CD8-positive, alpha-beta memory T cell (primary cell): ENCODE measurements at places on chromosomes 2 and 18. TPM values are rescaled to one million over a fixed set of nuclear protein-coding genes. Genes with fewer than 3 reads are reported as not detected.

Gene STAT4
- total RNA-seq: 53.0 TPM

Gene GNAL
- 0.04 TPM for total RNA-seq

Gene ZNF521
- not detected for total RNA-seq

- no peak overlapping the region for H3K4me3 ChIP-seq
- no peak for DNase-seq
- H3K36me3 ChIP-seq: no peaks in the 10 kb centered on the region
- no peaks in the 10 kb centered on the region for H3K27me3 ChIP-seq
- H3K27ac ChIP-seq: no peak overlapping the region
- H3K4me1 ChIP-seq: no peaks in the 10 kb centered on the region
These were observed 34.9 kb downstream of the C18orf54 start for GRCh38 chr18:54392543-54393023.

- H3K36me3 ChIP-seq: no peaks in the 10 kb centered on the region
- no peak overlapping the region for H3K27ac ChIP-seq
- no peak for DNase-seq
- H3K4me1 ChIP-seq: no peaks in the 10 kb centered on the region
- no peaks in the 10 kb centered on the region for H3K27me3 ChIP-seq
These were observed 107.5 kb downstream of the COLEC12 start for GRCh38 chr18:392928-393573.

- no peak overlapping the region for H3K27ac ChIP-seq
- peaks cover 10% of the 10 kb centered on the region for H3K4me1 ChIP-seq
- no peaks in the 10 kb centered on the region for H3K27me3 ChIP-seq
- H3K36me3 ChIP-seq: no peaks in the 10 kb centered on the region
- no peak for DNase-seq
These were observed 78.6 kb upstream of the LDLRAD4 start for GRCh38 chr18:13139885-13140450.

- no peak overlapping the region for H3K4me3 ChIP-seq
- H3K27me3 ChIP-seq: peaks cover 86% of the 10 kb centered on the region
- no peak for DNase-seq
- no peaks in the 10 kb centered on the region for H3K36me3 ChIP-seq
These were observed 2.4 kb upstream of the SP9 start for GRCh38 chr2:174332217-174332963.

DNA sequence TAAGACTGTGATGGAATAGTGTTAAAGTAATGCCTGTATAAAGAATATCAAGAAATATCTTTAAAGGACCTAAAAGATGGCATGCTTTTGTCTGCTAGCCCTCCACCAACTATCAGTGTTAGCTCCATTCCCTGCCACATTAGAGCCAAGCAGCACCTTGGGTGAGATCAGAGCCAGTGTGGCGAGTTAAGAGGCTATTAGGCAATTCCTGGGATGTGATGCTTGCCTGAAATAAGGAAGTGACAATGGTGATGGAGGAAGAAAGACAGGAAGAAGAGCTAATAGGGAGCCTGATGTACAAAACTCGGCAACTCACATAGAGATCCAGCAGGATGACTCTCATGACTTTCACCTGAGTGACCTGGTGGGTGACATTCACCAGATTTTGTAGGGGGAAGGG is 143.5 kb downstream of the ZEB2 start:
- H3K4me1 ChIP-seq: peaks cover under 1% of the 10 kb centered on the region
- DNase-seq: no peak
- no peaks in the 10 kb centered on the region for H3K36me3 ChIP-seq
- H3K4me3 ChIP-seq: no peak overlapping the region
- no peaks in the 10 kb centered on the region for H3K27me3 ChIP-seq
- H3K27ac ChIP-seq: no peak overlapping the region

- peaks cover 9% of the 10 kb centered on the region for H3K4me1 ChIP-seq
- H3K27me3 ChIP-seq: no peaks in the 10 kb centered on the region
- H3K4me3 ChIP-seq: no peak overlapping the region
- no peaks in the 10 kb centered on the region for H3K36me3 ChIP-seq
- no peak for DNase-seq
These were observed 110.5 kb downstream of the GATA6 start for GRCh38 chr18:22279741-22280452.

Gene IAH1
- 79.1 TPM for total RNA-seq

DNA sequence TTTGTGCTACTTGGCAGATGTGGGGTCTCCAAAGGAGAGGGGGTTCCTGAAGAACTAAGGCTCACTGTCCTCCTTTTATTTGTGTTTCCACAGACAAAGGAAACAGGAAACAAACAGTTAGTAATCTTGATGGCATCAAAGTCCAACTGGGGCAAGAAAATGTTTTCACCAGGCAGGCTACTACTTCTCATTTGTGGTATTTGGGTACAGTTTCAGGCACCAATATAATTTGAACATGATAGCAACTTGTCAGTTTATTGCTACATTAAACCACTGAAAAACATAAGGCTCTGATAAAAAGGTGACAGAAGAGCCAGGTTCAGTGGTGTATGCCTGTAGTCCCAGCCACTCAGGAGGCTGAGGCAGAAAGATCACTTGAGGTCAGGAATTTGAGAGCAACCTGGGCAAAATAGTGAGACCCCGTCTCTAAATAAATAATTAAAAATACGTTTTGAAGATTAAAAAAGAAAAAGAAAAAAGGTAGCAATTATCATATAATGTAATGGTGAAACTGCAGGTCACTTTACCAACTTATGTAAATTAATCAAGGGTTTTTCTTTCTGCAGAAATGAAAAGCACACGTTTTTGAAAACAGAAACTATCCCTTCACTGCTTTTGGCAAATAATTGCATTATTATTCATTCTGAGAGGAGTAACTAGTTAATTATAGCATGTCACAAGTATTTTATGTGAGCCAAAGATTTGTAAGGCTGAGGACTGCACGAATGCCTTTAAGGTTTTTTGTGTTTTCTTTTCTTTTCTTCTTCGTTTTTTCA is 157.5 kb upstream of the CAVIN2 start:
- H3K36me3 ChIP-seq: no peaks in the 10 kb centered on the region
- no peak overlapping the region for H3K4me3 ChIP-seq
- H3K4me1 ChIP-seq: no peaks in the 10 kb centered on the region
- no peak for DNase-seq
- H3K27ac ChIP-seq: no peak overlapping the region
- H3K27me3 ChIP-seq: no peaks in the 10 kb centered on the region

DNA sequence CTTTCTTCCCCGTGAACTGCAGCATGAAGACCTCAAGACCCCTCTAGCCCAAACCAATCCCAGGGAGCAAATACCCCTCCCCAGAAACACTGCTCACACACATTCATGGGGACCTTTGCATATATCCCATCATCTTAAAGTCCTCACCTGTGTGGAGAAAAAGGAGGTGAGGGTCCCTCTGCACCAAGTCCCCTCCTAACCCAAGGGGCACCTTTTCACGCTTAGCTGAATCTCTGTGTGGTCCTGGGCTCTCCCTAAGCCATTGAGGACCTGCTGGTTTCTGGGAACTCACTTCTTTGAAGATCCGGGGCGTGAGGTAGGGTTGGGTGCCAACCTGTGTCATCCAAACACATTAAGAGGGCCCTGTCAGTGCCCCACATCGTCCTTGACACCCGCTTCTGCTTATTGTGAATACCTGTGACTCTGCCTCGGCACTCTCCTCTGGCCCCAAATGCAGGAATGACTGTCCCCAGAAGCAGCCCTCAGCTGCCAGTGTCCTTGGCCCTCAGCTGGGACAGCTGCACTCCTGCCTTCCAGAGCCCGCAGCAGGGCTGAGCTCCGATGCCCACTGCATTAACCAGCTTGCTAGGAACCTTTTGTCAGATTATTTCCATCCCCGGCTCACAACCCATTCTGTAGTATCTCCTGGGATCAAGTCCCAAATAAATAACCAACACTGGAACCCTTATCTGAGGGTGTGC is 41.3 kb upstream of the ITM2C start:
- no peaks in the 10 kb centered on the region for H3K4me1 ChIP-seq
- H3K27me3 ChIP-seq: peaks cover 17% of the 10 kb centered on the region
- no peak overlapping the region for H3K4me3 ChIP-seq
- H3K27ac ChIP-seq: no peak overlapping the region
